Daoy (cell line): ENCODE measurements at places on chromosomes 11 and 22. TPM values are rescaled to one million over a fixed set of nuclear protein-coding genes. Genes with fewer than 3 reads are reported as not detected.

DNA sequence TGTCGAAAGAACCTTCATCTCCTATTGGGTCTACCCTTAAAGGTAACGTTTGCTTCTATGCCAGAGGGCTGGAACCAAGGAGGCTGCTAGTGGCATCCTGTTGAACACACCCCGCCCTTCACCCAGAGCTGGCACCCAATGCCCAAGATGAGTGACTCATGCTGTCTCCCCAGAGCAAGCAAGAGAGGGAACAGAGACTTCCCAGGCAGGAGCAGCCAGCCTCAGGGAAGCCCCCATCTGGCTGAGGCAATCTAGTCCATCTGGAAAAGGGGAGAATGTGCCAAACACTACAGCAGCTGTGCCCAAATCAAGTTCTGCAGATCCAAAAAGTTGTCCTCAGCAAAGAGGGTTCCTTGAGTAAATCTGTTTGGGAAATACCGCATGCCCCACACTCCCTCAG lies 91.9 kb upstream of the TP53I11 start:
- DNase-seq: peak; percentile 29

The H19 gene
- total RNA-seq: 0.06 TPM in 1 of 2 replicates, not detected in the other

GRCh38 chr11:123559523-123559955 lies 94.9 kb downstream of the SCN3B start:
- no peak for DNase-seq

The KCNE3 gene
- total RNA-seq: 0.06 TPM in 2 replicates

The MPPED2 gene
- 0.74 TPM in 1 of 2 replicates, not detected in the other for total RNA-seq

DNA sequence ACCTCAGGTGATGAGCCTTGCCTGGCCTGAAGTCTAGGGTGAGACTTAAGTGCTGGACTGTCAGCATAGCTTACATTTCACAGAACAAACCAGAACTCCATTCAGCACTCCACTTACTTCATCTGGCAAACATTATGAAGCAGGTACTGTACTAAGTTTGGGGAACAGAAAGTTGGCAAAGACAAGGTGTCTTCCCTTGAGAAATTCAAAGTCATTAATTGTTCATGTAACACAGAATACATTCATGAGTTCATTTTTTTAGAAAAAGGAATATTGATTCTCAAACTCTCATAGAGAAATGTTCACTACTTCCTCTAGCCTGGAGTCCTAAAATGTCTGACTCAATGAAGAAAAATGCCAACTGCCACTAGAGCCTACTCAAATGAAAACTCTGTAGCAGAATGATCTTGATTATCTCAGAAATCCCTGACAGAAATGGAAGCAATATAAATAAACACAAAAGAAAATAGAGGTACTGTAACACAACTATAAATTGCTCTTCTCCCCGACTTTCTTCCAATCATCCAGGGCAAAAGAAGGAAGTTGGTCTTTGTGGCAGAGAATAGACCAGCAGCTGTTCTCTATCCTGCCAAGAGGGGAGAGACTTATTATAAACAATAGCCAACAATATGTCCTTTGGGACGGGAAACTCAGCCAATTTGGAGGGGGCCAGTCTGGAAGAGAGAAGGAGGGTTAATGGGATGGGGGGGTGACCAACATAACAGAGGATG lies 129.2 kb upstream of the MTMR2 start:
- DNase-seq: no peak

The C11orf91 gene
- not detected in 2 replicates for total RNA-seq

DNA sequence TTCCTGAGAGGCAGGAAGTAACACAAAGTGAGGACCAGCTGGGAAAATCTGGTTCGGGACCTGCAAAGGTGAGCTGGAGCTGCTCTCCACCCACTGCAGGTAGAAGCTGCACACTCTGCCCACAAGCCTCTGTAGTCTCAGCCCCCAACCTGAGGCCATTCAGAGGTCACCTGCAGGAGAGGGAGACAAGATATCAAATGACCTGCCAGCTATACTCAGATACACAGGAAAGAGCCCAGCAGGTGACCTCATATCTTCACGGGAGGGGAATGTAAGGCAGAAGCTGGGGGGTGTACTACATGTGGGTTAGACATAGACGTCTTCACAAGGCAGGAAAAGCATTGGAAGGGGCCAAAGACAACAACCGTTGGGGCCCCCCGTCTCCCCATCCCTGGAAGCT lies 86.1 kb downstream of the APIP start:
- DNase-seq: peak; percentile 8

DNA sequence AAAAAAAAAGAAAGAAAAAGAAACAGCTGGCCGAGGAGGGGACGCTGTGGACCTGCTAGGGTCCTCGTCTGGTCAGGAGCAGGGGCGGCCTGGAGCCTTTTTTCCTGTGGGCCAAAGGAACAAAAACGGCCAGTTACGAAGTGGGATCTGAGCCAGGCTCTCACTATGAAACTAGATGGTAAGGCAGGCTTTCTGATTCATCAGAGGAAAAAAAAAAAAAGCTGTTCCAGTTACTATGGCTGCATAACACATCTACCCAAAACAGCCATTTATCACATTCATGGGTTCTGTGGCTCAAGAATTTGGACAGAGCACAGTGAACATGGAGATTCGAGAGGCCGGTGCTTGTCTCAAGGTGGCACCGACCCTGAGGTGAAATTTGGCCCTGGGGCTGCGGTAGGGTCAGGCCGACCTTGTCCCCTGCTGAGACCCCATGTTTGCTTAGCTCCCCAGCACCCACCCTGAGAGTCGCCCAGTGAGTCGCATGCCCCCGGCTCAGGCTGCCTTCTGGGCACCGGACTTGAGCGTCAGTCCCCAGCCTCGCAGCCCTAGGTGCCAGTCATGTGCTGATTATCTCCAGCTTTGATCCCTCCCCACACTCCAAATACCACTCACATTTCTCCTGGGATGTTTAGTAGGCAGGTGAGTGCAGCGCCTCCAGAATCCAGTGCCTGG lies 34.2 kb downstream of the MRGPRD start:
- peak; percentile 69 for DNase-seq

The CARD10 gene
- total RNA-seq: 24.0 and 25.9 TPM in 2 replicates

DNA sequence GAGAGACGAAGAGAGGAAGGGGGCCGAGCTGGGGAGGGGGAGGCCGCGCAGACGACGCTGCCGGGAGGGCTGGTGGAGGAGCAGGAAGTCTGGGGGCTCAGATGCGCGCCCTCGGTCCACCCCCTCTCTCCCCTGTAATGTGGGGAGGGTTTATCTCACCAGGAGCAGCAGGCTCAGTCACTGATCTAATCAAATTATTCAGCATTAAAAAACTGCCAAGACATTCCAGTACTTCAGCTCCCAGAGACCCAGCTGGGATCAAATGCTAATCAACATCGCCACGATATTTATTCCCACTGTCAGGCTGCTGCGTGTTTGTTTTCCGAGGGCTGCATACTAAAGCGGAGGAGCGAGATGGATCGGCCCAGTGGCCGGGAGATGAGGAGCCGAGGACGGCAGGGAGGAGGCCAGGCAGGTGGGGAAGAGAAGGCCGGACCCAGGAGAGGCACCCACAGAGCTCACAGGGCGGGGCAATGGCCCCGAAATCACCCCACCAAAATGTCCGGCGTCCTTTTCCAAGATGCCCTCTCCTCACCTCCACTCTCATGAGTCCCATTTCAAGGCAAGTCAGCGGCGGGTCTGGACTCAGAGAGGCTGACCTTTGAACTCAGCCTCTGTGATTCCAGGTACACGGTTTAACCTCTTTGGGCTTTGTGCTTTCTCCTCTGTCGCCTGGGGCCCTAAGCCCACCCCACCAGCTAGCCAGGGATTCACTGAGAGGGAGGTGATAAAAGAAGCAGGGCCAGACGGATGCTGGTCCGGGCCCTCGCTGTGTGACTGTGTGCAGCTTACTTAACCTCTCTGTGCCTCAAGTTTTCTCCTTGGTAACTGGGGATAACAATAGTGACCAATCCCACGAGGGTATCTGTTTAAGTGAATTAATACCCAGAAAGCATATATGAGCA lies 502.1 kb downstream of the MN1 start:
- no peak for DNase-seq

The BRSK2 gene
- 0.17 TPM in 1 of 2 replicates, not detected in the other for total RNA-seq

DNA sequence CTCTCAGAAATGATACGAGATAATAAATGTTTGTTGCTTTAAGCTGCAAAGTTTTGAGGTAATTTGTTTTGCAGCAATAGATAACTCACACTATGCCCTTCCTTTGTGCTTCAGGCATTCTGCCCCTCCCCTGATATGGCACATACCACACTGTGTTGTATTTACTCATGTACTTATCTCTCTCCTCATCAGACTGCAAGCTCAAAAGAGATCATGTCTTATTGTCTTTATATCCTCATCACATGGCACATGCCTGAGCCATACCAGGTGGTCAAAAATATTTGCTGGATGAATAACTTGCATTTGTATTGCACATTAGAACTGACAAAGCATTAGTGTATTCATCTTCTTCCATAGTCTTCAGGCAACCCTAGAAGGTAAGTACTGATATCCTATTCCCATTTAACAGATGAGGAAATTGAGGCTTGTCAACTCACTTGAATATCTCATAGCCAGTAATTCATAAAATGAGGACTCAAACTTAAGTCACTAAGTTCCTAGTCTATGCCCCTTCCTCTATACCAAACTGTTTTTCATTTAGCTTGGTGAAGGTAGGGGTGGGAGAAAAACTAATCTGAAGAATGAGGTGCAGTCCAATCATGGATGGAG lies 83.9 kb upstream of the EED start:
- DNase-seq: peak; percentile 59

DNA sequence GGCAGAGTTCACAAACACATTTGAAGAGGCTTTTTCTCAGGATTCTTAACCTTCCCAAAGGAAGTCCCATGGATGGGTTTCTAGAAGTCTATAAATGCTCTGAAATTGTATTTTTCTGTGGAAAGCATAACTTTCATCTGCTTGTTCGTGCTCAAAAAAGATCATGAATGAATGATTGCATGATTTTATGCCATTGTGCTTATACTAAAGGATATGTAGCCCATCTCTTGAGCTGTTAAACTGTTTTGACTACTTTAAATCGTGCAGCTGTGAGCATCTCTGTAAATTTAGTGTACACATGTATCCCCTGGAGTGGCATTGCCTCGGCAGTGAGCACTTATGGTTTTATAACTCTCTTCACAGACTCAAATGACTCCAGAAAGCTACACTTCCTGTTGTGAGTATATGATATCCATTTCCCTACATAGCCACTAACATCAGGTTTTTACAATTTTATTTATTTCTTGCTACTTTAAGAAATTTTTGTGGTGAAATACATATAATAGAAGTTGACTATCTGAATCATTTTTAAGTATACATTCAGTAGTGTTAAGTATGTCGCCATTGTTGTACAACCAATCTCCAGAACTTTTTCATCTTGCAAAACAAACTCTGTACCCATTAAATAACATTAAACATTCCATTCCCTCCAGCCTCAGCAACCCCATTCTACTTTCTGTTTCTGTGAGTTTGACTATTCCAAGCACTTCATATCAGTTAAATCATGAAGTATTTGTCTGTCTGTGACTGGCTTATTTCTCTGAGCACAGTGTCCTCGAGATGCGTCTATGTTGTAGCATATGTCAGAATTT lies 8.0 kb downstream of the NEAT1 start:
- no peak for DNase-seq
